ENCODE measurements at places on chromosomes 2 and 18.

DNA sequence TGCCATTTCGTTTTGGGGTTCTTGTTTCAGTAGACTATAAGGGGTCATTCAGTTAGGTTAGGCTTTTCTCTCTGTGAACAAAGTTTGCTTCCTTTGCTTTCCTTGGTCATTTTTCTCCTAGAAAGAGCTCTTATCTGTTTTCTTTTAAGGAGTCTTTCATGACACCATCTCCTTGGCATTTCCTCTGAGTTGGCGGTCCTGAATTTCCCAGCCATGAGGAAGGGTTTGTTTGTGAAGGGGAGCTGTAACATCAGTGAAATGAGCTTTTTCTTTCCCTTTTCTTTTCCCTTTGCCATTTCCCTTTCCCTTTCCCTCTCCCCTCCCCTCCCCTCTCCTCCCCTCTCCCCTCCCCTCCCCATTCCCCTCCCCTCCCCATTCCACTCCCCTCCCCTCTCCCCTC is 61.7 kb downstream of the MAP4K4 start:
- DNase-seq = no peak

DNA sequence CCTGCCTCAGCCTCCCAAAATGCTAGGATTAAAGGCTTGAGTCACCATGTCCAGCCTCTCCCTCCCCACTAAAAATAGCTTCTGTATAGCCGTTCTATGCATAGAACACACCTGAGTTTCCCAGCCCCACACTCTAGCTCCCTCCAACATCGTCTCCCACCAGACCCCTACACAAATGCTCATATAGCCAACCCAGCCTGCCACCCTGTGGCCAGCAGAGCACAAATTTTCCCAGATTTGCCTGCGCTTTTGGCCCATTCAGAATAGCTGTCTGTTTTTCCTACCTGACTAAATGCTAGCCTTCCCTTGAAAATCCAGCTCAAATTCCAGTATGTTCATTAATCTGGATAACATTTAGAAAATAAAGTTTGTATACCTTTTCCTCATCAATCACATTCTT is 22.8 kb downstream of the TRABD2A start:
- no peak for DNase-seq

DNA sequence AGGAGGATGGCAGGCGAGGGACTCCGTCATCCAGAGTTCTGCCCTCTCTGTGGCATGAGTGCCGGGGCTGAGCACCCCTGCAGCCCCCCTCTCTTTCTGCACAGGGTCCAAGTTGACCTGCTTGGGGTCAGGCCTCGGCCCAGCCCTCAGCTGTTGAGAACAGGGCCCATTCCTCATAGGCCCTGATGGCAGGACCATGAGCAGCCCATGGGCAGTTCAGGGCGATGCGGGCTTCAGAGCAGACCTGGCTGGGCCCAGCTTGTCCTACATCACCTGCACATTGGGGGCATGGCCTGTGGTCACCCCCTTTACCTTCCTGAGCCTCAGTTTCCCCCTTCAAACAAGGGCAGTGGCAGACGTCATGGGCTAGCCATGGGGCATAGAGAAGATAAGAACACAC is 238.1 kb downstream of the SEPTIN10 start:
- DNase-seq = no peak

- DNase-seq = no peak
Measured at GRCh38 chr2:8633186-8633734, 48.6 kb upstream of the ID2 start.

DNA sequence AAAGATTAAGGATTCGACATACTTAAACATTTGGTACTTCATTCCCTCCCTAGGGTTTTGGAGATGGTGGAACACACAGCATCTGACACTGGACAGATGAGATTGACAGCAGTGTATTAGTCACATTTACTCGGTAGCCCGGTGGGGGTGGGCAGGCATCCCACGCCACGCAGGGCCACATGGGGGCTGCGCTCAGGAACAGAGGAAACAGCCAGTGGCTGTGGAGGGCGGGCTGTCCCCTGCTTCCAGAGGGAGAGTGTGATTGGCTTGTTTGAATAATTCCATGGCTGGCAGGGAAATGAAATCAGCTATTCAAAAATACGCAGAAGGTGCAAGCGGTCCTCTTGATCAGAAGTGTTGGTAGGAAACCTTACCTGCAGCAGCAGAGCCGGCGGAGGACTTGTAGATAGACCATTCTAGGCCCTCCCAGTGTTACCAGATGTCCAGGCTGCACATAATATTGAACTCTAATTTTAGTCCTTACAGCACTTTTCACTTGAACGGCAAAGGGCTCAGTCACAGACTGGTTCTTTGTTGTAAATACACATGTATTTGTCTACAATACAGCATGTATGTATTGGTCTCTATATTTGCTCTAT is 18.5 kb upstream of the SP140L start:
- DNase-seq = no peak

DNA sequence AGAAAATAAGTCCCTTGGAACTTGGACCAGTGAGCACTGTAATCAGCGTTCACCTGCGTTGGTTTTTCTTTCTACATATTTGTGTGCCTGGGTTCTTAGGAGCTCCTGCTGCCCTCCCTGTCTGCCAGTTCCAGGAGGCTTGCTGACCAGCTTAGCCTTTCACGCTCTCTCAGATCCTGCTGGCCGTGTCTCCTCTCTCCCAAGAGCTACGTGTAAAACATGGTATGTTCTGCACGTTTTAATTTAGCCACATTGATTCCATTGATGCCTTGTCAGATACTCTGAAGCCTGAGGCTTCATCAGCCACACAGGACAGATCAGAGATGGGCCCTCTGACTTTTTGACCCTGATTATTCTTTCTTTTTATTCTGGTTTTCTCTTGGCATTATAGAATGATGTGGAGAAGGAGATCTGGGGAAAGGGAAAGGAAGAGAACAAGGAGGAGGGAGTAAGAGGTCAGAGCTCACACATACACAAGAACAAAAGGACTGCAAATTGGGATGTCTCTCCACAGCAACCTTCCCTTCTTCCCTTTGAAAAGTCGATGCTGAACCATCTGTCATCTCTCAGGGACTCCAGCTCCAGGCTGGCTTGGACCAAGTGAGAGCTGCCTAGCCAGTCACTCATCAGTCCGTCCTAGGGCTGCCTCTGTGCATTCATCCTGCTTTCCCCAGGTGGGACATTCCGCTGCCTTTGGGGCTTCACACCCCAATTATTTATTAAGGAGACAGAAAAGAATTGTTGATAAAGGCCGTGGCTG is 152.8 kb downstream of the PIK3C3 start:
- no peak for DNase-seq

- DNase-seq = no peak
Measured at GRCh38 chr2:101665312-101665711, 32.2 kb upstream of the MAP4K4 start.

DNA sequence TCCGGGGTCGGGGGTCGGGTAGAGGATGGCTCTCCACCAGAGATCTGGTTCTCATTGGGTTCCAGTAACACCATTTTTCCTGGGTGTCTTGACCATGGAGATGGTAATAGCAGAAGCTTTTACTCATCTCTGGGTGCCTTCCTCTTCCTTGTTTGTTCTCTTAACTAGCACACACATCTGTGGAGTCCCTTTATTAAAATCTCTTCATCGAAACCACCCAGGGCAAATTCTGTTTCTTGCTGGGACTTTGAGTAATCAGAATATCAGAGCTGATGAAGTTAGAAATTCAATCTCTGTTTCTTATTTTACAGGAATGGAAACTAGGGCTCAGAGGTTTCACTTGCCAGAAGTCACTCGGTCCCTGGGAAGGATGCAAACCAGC is 15.0 kb upstream of the TRIB2 start:
- no peak for DNase-seq

Data from left hindlimb (tissue), 1 donor.